Endodermal cell (in vitro differentiated cells): ENCODE measurements at places on chromosomes 4 and X.

DNA sequence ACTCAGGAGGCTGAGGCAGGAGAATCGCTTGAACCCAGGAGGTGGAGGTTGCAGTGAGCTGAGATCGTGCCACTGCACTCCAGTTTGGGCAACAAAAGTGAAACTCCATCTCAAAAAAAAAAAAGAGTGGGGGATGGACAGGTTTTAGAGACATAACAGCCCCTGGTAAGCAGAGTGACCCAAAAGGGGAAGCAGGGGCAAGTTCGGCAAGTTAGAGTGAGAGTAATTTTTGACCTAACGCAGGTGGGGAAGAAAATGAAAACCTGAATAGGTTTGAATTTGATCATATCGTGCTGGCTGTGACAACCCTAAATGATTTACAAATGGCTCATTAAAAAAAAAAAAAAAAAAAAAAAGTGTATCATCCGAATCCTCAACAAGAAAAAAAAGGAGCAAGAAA lies 25.7 kb upstream of the TMEM131L start:
- H3K27me3 ChIP-seq: no peaks in the 10 kb centered on the region
- no peaks in the 10 kb centered on the region for H3K36me3 ChIP-seq
- no peak overlapping the region for H3K4me3 ChIP-seq
- no peak overlapping the region for H3K27ac ChIP-seq
- no peaks in the 10 kb centered on the region for H3K4me1 ChIP-seq

- peaks cover 46% of the 10 kb centered on the region for H3K27me3 ChIP-seq
- peak overlapping the region; percentile 71 for H3K4me3 ChIP-seq
- H3K27ac ChIP-seq: no peak overlapping the region
- no peaks in the 10 kb centered on the region for H3K4me1 ChIP-seq
- DNase-seq: peak; percentile 84
These were observed 33.9 kb upstream of the HPF1 start for GRCh38 chr4:169791527-169792156.

GRCh38 chr4:11004818-11005217 lies 320.2 kb upstream of the CLNK start:
- no peaks in the 10 kb centered on the region for H3K36me3 ChIP-seq
- no peak overlapping the region for H3K27ac ChIP-seq
- DNase-seq: no peak
- H3K27me3 ChIP-seq: no peaks in the 10 kb centered on the region
- no peak overlapping the region for H3K4me3 ChIP-seq

- H3K4me1 ChIP-seq: no peaks in the 10 kb centered on the region
- no peak overlapping the region for H3K4me3 ChIP-seq
- peak overlapping the region; percentile 13 for H3K27ac ChIP-seq
- peak; percentile 55 for DNase-seq
These were observed 2.3 kb upstream of the GRSF1 start for GRCh38 chr4:70841951-70842350.

GRCh38 chr4:146257511-146257910 lies 43.2 kb downstream of the REELD1 start:
- H3K36me3 ChIP-seq: no peaks in the 10 kb centered on the region
- no peaks in the 10 kb centered on the region for H3K27me3 ChIP-seq
- no peak for DNase-seq
- no peaks in the 10 kb centered on the region for H3K4me1 ChIP-seq
